ENCODE measurements at places on chromosomes 3 and 15.

- DNase-seq = no peak
Measured at GRCh38 chr3:154182975-154183374, 61.8 kb downstream of the ARHGEF26 start.

GRCh38 chr3:119637679-119638477 lies 22.5 kb downstream of the POPDC2 start:
- no peak for DNase-seq

DNA sequence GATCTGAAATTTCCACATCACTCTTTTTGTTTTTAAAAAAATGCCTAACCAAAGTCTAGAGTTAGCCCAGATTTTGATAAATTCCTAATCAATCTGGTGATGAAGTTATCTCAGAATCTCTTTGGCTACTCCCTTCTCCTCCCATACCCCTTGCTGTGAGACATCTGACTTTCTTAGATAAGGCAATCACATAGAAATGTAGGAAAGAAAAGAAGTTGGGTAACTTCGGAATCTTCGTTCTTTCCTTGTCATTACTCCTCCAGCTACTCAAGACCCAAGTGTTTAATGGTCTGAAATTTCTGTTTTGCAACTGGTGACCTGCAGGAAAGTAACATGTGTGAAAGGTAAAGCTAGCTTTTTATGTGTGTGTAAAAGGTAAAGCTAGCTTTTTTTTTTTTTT lies 37.8 kb downstream of the MYL3 start:
- no peak for DNase-seq

DNA sequence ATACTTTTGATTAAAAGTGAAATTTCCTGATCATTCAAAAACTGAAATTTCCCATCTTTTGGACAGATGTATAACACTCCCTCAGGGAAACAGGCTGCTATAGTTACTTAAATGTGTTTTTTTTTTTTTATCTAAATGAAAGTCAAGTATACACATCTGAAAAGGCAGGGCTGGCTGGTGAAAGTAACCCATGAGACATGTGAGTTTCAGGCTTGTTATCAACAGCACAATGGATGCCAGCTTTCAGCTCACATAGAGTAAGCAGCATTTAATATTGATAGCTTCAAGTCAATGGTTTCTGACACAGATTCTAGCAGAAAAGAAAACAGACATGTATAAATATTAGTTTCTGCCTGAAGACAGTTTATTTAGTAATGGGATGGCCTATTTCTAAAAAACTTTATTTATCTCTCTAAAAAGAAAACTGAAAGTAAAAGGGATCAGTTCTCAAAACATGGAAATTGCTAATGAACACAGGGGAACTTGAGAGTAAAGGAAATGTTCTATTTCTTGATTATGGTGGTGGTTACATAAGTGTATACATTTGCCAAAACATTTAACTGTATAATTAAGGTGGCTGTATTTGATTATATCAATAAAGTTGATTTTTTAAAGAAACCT lies 89.7 kb upstream of the CMC1 start:
- DNase-seq = no peak

DNA sequence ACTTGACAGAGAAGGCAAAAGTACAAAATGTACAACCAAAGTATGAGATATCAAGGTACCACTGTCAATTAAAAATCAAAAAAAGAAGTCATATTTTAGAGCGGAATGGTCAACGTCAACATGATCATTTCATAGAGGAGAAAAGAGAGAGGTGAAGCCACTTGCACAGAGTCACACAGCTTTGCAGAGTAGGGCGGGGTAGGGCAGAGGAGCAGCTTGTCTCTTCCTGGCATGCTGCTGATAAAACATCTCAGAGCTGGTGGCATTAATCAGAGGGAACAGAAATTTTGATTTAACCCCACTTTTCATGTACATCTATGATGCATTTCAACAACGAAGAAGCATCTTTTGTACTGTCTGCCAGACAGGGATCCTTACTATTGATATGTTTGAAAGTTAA lies 5.2 kb upstream of the IGF1R start:
- no peak for DNase-seq

GRCh38 chr3:50418850-50419249 lies 59.5 kb upstream of the TMEM115 start:
- no peak for DNase-seq

- DNase-seq = no peak
Measured at GRCh38 chr3:167691366-167691765, 37.6 kb upstream of the WDR49 start.

DNA sequence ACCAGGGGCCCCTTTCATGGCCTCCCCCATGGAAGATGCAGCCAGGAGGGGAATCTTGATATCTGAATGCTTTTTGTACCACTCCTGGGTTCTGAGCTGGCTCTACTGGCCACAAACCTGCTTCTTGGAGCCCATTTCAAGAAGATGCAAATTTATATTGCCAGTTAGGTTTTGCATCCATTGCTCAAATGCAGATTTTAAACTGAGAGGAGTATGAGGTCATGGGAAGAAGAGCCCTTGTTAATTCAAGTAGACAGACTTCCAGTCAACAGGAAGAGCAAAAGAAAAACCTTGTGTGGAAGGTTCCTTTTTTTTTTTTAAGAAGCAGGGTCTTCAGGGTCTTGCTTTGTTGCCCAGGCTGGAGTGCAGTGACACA lies 133.5 kb downstream of the PDZRN3 start:
- DNase-seq = no peak

- DNase-seq = no peak
Measured at GRCh38 chr3:184908859-184909258, 96.9 kb downstream of the VPS8 start.

- DNase-seq = no peak
Measured at GRCh38 chr15:52803467-52804306, 13.6 kb upstream of the ONECUT1 start.

DNA sequence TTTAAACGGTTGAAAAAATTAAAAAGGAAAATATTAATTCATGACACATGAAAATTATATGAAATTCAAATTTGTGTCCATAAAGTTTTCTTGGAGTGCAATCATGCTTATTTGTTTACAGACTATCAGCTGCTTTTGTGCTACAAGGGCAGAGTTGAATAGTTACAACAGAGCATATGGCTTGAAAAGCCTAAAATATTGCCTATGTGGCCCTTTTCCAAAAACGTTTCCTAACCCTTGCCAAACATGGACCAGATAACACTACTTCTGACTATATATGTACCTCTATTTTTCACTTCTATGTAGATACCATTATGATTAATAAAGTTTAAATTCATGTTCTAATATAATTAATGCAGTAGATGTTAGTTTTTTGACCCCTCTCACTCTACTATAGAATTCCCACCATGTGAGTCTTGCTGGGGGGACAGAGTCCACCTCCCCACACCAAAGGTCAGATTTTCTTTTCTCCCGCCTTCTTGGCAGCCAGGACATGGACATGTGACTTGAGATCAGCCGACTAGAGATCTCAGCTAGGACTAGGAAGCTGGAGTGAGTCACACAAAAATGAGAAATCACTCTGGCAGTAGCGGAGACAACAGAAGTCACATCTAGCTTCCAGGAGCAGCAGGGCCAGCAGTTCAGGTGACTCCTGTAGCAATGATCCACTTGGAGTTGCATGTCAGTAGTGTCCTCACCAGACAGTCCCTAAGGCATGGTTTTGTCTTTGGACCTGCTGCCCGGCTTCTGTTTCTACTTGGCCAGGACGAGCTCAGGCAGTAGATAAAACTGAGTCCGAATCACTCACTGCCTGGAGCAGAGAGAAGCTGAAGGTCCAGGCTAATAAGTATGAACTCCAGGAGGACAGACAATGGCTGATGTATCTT lies 22.4 kb downstream of the CIAO2A start:
- no peak for DNase-seq

DNA sequence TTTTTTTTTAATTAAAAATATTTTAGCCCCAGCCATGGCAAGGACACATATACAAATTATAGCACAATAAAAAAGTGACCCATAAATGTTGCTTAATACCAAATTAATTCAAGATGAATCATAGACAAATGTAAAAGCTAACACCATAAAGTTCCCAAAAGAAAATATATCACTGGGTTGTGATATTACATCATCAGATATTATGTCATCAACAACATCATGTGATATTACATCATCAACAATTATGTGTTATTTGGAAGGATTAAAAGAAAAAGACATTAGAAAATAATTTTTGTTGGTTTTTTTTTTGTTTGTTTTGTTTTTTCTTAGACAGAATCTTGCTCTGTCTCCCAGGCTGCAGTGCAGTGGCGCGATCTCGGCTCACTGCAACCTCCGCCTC lies 34.5 kb upstream of the ABHD10 start:
- no peak for DNase-seq

GRCh38 chr3:67995206-67995605 lies 340.8 kb upstream of the SUCLG2 start:
- DNase-seq = no peak

DNA sequence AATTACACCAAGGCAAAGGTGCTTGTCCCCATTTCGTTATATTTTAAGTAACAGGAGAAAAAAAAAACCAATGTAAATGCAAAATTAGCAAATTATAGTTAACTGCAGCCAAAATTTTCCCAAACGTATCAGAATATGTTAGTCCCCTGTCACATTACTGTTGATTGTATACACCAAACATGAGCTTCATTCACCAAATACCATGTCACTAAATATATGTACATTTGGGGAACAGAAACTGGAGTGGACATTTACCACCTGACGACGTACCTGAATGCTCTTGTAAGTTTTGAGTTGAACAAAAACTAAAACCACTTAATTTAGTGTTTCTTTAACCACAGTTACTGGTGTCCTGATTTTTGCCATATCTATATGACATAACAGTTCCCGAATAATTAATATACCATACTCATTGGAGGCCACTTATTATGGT lies 3.3 kb upstream of the FOXP1 start:
- no peak for DNase-seq

DNA sequence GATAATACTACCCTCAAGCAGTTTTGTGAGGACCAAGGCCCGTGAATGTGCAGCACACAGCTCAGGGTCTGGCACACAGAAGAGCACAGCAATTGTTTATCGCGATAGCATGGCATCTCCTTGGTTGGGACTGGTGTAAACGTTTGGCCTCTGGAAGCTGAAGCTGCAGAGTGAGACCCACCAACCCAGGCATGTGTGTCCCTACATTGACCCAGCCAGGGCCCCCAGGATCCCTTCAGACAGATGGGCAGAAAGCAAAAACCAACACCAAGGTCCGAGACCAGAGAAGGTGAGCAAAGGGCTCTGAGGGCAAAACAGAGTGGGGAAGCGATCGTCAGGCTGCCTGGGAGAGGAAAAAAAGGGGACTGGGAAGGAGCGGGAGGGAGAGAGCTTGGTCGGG lies 12.6 kb upstream of the PSTPIP1 start:
- DNase-seq = no peak

- DNase-seq = no peak
Measured at GRCh38 chr3:124063197-124063909, 71.4 kb upstream of the ROPN1 start.

DNA sequence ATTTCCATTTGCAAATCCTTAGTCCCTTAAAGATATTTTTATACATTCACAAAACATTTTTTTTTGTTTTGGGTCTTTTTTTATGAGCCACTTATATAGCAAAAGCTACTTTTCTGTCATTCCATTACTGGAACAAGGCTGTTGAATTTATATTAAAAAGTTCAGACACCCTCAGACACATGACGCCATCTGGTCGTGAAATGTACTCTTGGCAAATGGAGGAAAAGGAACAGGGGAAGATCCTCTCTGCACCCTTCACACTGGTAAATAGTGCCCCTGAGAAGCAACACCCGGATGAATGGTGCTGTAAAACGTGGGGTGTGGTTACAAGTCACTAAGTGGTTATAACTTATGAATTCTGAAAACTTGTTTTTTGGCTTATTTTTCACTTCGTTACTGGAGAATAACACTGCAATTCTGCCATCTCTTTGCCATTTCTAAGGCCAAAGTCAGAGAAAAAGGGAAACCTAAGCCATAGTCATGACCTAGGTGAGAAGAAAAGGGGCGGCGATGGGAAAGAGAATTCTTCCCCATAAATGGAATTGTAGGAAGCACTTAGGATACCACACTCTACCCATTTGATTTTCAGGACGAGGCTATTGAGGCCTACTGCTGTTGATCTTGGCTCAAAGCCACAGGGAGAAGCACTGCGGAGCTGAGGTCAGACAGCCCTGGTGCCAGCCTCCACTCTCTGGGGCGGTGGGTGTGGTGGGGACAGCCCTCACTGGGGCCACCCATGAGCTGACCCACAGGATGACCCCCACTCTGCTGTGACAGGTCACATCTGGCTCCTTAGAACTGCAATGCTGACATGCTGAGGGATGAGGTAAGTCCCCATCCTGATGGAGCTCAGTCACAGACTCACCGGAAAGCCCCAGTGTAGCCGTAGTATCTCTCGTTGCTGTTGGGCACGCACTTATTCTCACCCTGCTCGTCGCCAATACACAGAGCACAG lies 21.9 kb downstream of the LTF start:
- no peak for DNase-seq

GRCh38 chr3:154656486-154656885 lies 226.5 kb upstream of the GPR149 start:
- no peak for DNase-seq

DNA sequence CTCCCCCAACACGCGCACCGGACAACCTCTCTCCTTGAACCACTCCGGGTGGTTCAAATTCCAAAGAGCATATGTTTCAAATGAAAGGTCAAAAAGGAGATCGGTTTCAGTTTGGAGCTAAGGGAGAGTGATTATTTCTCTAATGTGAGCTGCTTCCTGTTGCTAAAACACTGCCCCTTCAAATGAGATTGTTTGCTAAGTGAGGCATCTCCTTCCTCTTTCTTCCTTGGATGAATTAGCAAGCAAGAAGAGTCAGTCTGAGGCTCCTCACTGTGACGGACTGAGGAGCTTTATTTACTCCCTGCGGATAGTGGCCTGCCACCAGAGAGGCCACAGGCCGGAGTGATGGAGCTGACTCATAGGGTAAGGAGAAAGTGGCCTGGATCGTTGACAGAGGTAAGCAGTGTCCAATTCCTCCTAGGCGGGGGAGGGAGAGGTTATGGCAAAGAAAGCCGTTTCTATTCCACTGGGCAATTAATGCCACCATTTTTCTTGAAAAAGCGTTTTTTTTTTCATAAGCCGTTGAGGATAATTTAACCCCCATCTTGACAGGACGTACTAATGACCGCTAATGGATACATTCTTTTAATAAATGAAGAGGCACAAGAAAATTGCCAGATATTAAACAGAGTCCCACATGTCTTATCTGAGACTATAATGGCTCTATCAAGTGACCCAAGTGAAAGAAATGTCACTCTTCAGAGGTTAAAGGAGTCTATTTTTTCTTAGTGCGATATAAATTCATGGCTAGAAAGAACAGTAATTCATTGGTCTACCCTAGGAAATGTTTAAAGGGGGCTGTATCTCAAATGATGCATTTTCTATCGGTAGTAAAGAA lies 167.0 kb upstream of the ANKRD28 start:
- DNase-seq = no peak

DNA sequence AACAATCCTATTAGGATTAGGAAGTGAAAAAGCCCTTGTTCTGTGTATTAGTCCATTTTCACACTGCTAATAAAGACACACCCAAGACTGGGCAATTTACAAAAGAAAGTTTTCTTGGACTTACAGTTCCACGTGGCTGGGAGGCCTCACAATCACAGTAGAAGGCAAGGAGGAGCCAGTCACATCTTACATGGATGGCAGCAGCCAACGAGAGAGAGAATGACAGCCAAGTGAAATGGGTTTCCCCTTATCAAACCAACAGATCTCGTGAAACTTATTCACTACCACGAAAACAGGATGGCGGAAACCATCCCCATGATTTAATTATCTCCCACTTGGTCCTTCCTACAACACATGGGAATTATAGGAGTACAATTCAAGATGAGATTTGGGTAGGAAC lies 248.2 kb upstream of the KCNMB2 start:
- DNase-seq = no peak

Measured in activated CD4-positive, alpha-beta T cell treated with anti-CD3 and anti-CD28 coated beads, Interleukin-2, amount 50 U/mL, for 24 hours (primary cell).